ENCODE measurements at places on chromosomes 2 and 18.

GRCh38 chr2:237453671-237454070, 33.4 kb upstream of the MLPH start:
- no peak for DNase-seq

- no peak for DNase-seq
These were observed 32.8 kb upstream of the B3GNT7 start for GRCh38 chr2:231362555-231363184.

DNA sequence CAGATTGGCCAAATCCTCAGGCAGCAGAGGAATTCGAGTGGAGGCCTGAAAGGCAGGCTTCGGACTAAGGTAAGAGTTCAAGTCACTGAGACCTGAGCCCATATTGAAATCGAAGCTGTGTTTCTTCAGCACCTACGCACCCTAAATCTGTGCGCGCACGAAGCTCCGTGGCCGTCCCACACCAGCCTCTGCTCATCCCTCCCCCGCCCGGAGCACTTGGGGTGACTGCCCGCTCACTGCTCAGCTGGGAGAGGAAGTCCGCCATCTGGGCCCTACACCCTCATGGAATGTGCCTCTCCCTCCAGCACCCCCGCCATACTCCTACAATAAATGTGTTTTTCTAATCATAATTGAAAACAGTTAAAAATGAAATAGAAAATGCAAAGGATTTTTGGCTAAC, 734.5 kb downstream of the GALR1 start:
- DNase-seq: no peak

- DNase-seq: no peak
These were observed 41.6 kb upstream of the POU3F3 start for GRCh38 chr2:104812286-104812685.

GRCh38 chr2:60226943-60227342, 326.5 kb downstream of the BCL11A start:
- no peak for DNase-seq

- DNase-seq: no peak
These were observed 97.7 kb upstream of the SMAD7 start for GRCh38 chr18:49048396-49049020.

DNA sequence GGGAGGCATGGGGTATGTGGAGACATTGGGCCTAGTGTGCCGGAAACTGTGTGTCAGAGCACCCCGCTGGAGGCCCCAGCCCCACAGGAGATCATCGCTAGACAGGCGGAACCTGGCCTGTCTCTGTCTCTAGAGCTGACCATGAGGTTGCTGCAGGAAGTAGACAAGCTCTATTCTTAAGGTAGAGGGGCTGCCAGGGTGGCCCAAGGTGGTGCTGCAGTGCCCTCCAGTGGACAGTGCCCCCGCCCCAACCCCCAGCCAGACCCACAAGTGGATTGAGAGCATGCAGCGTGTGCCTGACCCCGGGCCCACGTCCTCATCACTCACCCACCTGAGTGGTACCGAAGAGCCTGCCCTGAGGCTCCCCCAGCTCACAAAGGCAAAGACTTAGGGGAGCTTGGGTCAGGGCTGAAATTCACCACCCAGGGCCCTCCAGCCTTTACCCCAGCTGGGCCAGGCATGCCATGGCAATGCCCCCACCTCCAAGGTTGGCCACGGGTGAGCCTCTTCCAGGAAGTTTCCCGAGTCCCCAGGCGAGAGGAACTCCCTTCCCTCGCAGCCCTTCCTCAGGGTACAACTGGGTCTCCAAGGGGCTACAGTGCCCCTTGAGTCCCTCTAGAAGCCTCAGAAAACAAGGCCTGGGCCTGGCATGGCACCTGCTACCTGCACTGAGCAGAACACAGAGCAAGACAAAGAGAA, 155.0 kb downstream of the TTC32 start:
- no peak for DNase-seq

GRCh38 chr2:224802407-224802806, 86.2 kb upstream of the CCDC195 start:
- no peak for DNase-seq

- no peak for DNase-seq
These were observed 50.0 kb downstream of the XRCC5 start for GRCh38 chr2:216159144-216159543.

Measured in CD4-positive, alpha-beta T cell treated with Interleukin-2 at 100 ng/mL for 4 hours (primary cell).